NCI-H526 treated with DMSO at 0.1 percent for 48 hours (cell line): ENCODE measurements at places on chromosomes 12 and 14.

DNA sequence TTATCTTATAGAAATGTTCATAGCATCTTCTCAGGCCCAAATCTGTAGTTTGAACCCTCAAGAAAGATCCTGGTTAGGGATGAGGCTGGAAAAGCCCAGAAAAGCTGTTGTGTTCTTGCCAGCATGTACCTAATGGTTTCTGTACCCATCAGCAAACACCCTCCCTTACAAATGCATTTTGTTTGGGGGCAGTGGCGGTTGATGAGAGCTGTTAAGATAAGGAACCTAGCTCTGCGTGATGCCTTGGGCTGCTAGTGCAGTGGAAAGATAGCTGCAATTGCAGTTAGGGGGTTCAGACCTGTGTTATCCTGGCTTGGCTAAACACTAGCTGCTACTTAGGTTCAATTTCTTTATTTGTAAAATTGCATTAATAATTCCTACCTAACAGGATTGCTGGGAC is 3.6 kb downstream of the TPH2 start:
- no peak for DNase-seq

- DNase-seq = no peak
Measured at GRCh38 chr12:321606-322326, 59.1 kb upstream of the SLC6A13 start.

- no peak for DNase-seq
Measured at GRCh38 chr14:52792097-52792415, 649 bp upstream of the GNPNAT1 start.

GRCh38 chr14:20720741-20721140 is 24.9 kb upstream of the EDDM3A start:
- DNase-seq = no peak

DNA sequence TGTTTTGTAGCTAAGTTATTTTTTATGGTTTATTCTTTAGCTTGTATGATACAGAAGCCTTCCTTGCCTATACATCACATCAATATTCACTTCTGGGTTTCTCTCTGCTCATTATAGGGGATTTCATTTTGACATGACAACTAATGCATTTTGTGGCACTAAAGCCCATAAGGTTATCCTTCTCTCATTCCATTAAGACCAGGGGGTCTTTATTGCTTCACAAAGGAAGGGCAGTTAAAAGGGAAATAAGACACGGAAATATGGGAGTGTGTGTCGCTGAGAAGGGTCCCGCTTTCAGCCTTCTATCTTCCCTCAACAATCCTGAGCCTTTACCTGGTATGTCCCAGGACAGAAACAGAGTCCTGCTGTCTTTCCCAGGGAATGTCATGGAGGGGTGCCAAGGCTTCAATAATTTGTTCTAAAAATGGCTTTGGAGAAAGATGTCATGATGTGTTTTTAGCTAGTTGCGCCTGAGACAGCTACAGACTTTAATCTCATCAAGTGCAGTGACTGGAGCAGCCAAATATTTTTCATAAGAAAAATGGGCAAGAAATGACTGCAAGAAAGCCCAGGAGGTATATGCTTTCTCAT is 1145.4 kb upstream of the TMEM132C start:
- no peak for DNase-seq

DNA sequence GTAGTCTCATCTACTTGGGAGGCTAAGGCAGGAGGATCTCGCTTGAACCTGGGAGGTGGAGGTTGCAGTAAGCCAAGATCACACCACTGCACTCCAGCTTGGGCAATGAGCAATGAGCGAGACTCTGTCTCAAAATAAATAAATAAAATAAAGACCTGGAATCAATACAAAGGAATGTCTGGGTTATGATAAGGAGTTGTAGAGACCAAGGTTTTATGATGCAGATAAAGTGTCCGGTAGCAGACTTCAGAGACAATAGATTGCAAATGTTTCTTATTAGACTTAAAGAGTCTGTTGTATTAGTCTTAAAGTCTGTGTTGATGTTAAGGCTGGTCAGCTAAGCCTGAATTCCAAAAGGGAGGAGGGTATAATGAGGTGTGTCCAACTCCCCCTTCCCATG is 35.2 kb upstream of the RNASE1 start:
- no peak for DNase-seq

GRCh38 chr12:103105971-103106597 is 148.6 kb downstream of the ASCL1 start:
- DNase-seq = no peak

GRCh38 chr12:55861871-55862270 is 19.1 kb upstream of the MMP19 start:
- no peak for DNase-seq

DNA sequence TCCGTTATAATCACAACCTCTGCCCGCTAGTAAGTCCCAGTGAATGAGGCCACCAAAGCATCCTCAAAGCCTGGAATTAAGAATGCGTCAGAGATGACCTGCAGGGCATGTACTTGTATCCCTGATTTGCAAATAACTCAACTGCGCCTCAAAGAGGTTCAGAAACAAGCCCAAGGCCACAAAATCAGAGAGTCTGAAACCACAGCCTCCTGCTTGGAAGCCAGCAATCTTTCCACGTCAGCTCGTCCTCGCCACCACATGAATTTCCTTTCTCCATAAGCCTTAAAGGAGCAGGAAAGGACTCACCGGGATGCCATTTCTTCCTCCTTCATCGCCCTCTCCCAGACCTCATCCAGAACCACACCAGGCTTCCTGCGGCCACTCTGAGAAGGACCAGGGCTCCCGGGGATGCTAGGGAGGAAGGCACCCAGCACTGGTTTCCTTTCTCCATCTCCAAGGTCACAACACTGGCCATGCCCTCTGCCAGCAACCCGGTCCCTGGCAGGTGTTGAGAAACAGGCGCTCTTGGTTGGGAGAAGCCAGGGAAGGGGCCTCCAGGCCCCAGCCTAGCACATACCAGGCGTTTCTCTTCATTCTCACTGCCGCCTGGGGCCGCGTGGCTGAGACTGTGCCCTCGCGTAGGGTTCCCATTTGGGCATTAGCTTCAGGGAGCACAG is 191.2 kb upstream of the DIO3 start:
- DNase-seq = no peak

GRCh38 chr12:101946233-101946611 is 68.8 kb downstream of the DRAM1 start:
- no peak for DNase-seq

DNA sequence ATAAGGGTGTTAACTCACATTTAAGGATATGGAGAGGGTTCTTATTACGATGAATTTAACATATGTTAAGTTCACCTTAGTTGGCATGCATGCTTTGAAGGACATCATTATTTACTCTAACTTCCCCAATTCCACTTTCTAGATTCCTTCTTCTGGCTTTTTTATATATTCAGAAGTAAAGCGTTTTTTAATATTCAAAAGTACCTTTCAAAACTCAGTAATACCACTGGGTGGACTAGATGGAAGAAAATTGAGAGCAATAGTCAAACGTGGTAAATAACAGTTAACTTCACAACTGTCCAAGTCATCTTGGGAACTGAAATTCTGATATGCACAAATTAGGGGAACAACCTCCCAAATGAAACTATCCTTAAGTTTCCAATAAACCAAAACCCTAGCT is 9.1 kb downstream of the SINHCAF start:
- DNase-seq = no peak

GRCh38 chr12:2231956-2232355 is 179.2 kb downstream of the CACNA1C start:
- DNase-seq = no peak

GRCh38 chr14:32662211-32662610 is 276.5 kb upstream of the NPAS3 start:
- DNase-seq = no peak

- no peak for DNase-seq
Measured at GRCh38 chr12:31368666-31369361, 42.9 kb upstream of the SINHCAF start.

DNA sequence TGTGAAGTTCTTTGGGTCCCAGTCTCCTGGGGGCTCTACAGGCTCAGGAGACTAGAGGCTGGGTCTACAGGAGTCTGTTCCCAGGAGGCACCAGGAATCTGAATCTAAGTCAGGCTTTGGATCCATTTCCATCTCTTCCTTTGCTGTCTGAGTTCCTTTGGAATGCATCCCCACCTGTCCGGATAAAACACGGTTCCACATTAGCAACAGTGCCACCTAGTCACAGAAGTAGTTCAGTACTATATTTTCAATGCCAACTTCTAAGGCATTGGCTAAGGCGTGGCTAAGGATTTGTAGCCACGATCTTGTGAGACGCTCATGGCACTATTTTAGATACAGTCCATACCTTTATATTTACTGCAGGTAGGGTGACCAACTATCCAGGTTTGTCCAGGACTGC is 15.1 kb downstream of the ZC2HC1C start:
- DNase-seq = no peak

DNA sequence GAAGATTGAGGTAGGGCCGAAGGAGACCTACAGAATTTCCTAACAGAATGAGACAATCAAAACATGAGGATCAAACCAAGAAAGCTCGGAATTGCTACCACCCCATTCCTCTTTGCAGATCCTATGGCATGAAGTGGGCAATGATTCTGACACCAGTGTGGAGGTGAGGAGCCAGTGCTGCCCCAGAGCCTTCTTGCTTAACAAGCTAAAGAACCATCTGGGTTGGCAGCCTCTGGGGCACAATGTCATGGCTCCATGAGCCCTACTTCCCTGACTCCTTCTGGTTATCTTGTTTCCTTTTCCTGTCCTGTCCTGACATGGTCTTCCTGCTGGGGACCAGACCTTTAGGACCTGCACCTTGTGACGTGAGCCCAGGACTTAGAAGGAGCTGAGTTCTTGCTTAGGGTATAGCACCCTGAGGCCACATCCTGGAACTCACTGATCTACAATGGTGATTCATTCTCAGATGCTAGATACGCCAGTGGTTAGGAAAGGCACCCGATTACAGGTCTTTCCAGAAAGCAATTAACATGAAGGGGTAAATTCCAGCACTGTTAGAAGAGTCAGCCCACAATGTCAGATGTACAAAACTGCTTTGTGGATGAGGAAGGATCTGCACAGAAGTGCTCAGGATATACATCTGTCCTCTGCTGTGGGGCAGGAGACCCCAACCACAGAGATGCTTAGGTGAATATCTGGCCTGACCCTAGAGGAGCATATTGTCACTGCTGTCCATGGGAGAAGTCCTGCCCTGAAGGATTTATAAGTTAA is 324.2 kb downstream of the ZFP36L1 start:
- no peak for DNase-seq

DNA sequence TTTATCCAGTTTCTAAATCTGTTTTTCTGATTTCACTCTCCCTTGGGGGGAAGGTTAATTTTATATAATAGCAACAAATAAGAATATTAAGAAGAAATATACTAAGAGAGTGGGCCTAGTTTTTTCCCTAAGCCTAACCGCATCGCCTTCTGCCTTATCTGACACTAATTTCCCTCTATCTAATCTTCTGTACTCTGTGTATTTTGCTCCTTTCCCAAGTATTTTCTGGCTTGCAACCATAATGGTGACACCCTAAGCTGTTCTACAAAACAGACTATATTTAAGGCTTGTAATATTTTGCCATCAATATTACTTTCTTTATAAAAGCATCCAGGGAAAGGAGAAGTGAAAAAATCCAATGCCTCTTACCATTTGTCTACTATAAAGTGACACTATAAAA is 1168.8 kb downstream of the GALC start:
- DNase-seq = no peak

- DNase-seq = no peak
Measured at GRCh38 chr14:66638689-66639088, 130.7 kb downstream of the GPHN start.

- DNase-seq = no peak
Measured at GRCh38 chr12:75825686-75826085, 205.9 kb downstream of the PHLDA1 start.
